ENCODE measurements at places on chromosomes 1 and 21. TPM values are rescaled to one million over a fixed set of nuclear protein-coding genes. Genes with fewer than 3 reads are reported as not detected.

SMPDL3B gene
- total RNA-seq: not detected

SIKE1 gene
- total RNA-seq: 37.2 TPM

PEX10 gene
- total RNA-seq: 28.4 TPM

ERICH3 gene
- total RNA-seq: not detected

GSTM5 gene
- 6.4 TPM for total RNA-seq

Measured in bronchus fibroblast of lung (primary cell).